ENCODE measurements at places on chromosomes 6 and 20. TPM values are rescaled to one million over a fixed set of nuclear protein-coding genes. Genes with fewer than 3 reads are reported as not detected.

Gene KHDC1L
- polyA plus RNA-seq, result not detected

Gene CDYL
- polyA plus RNA-seq, result 9.9 TPM

DNA sequence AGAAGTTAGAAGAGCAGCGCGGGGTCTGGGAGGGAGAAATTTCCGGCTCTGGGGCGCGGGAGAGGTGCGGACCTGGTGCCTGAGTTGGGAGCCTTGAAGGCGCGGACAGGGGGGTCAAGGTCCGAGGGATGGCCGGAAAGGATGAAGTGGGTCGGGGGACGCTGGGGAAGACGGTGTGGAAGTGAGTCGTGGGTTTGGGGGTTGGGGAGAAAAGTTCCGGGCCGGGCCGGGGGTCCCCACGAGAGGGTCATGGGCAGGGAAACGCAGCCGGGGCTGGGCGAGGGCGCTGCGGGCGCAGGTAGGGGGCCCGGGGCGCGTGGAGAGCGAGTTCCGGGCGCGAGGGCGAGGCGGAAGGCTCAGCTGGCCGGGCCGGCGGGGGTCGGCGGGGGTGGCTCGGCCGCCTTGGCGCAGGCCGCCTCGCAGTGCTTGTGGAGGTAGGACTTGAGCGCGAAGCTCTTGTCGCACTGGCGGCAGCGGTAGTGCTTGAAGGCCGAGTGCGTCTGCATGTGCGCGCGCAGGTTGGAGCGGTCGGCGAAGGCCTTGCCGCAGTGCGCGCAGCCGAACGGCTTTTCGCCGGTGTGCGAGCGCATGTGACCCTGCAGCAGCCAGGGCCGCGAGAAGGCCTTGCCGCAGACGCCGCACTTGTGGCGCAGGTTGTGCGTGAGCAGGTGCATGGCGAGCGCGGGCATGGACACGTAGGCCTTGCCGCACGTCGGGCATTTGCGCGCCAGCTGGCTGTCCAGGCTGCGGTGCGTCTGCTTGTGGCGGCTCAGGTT, 10.5 kb upstream of the SRXN1 start:
- H3K36me3 ChIP-seq, result no peaks in the 10 kb centered on the region
- H3K4me1 ChIP-seq, result no peaks in the 10 kb centered on the region
- DNase-seq, result no peak

- no peaks in the 10 kb centered on the region for H3K36me3 ChIP-seq
- no peak overlapping the region for H3K4me3 ChIP-seq
- H3K27me3 ChIP-seq, result no peaks in the 10 kb centered on the region
- H3K4me1 ChIP-seq, result peaks cover 21% of the 10 kb centered on the region
- H3K27ac ChIP-seq, result no peak overlapping the region
Measured at GRCh38 chr20:62931464-62931863, 5.2 kb upstream of the DIDO1 start.

GRCh38 chr6:104473021-104473429, 386.7 kb downstream of the HACE1 start:
- no peak overlapping the region for H3K27ac ChIP-seq
- DNase-seq, result no peak
- no peak overlapping the region for H3K4me3 ChIP-seq
- no peaks in the 10 kb centered on the region for H3K4me1 ChIP-seq
- no peaks in the 10 kb centered on the region for H3K36me3 ChIP-seq
